ENCODE measurements at places on chromosomes 6 and 20. TPM values are rescaled to one million over a fixed set of nuclear protein-coding genes. Genes with fewer than 3 reads are reported as not detected.

Gene DNAH8
- 0.03 TPM for total RNA-seq

Gene OR2H2
- not detected for total RNA-seq

DNA sequence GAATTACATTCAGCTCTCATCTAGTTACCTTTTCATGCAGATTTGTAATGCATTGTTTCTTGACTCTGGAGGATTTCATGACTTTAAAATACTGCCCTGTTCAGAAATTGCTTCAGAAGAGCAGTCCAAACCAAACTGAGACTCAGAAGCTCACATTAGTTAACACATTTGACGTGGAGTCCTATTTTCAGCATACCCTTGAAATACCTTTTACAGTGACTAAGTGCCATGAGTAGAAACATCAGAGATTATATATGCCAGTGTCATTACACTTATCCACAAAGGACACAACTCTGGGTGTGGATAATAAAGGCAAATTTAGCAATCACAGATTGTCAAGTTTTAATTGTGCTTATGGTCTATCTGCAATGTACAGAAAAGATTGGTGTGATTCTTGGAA is 459.6 kb downstream of the FRK start:
- DNase-seq: no peak
- no peak overlapping the region for H3K4me3 ChIP-seq
- H3K27ac ChIP-seq: no peak overlapping the region
- no peaks in the 10 kb centered on the region for H3K36me3 ChIP-seq
- H3K4me1 ChIP-seq: no peaks in the 10 kb centered on the region

Gene ZC3H12D
- total RNA-seq: 4.1 TPM

Gene C20orf141
- not detected for total RNA-seq

Data from left lung (tissue), 14 donors.